Dermis microvascular lymphatic vessel endothelial cell (primary cell): ENCODE measurements at places on chromosomes 5 and 9. TPM values are rescaled to one million over a fixed set of nuclear protein-coding genes. Genes with fewer than 3 reads are reported as not detected.
A peak's percentile ranks its signal among the peaks of the same experiment; 100 is the strongest.

DNA sequence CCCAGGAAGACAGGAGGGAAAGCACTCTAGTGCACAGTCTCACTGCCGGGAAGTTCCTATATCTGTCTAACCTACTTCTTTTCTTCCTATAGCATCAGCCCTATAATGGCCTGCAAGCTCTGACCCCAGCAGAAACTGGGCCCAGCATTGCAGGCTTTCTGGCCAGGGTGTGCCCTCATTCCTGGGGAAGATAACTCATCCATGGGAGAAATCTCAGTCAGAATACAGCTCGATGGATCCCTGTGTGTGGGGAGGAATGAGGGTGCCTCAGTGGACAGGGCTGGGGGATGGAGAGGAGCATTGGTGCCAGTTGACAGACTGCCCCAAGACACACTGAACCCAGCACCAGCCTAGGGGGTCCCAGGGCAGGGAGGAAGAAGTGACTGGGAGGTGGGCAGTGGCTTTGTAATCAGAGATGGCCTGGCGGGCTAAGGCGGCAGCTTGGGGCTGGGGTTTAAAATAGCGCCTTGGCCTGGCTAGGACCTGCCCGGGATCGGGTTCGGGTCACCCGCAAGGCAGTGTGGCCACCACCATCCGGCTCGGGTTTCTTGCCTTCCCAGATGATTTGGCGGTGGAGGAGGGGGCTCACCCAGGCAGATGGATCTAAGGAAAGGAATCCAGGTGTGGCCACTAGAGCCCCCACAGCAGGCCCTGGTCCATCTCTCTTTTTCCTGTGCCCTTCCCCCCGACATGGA, 7.6 kb upstream of the CXXC5 start:
- no peak for DNase-seq

GRCh38 chr9:37668116-37668601, 17.4 kb downstream of the FRMPD1 start:
- DNase-seq = no peak

DNA sequence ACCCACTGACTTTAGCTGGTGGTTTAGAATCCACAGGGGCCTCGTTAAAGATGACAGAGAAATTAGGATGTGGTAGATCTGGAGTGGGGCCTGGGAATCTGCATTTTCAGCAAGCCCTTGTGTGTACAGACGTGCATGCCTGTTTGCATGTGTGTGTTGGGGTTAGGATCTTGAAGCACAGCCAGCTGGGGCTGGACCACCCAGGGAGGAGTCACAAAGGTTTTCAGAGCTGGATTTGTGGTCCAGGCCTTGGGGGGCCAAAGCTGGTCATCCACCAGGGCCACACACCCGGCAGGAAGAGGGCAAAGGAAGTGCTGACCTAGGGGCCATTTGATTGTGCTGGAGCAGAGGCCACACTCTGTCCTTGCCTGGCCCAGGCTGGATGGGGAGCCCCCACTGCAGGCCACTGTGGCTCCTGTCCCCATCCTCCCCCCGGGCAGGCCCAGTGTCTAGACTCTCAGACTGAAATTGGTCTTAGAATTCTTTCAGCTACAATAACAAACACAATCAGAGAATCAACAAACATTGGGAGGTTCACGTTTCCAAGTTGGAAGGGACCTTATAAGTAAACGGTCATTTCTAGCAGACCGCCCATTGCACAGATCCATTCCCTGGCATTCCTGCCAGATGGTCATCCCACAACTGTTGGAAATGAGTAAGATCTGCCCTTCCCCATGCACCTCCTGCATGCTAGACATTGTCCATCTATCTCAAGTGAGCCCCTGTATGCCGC, 10.3 kb downstream of the CDX1 start:
- DNase-seq = no peak

GRCh38 chr5:51651889-51652288, 268.6 kb downstream of the ISL1 start:
- no peak for DNase-seq

- no peak for DNase-seq
Observed at GRCh38 chr5:95668216-95668615, 14.6 kb downstream of the SPATA9 start.

DNA sequence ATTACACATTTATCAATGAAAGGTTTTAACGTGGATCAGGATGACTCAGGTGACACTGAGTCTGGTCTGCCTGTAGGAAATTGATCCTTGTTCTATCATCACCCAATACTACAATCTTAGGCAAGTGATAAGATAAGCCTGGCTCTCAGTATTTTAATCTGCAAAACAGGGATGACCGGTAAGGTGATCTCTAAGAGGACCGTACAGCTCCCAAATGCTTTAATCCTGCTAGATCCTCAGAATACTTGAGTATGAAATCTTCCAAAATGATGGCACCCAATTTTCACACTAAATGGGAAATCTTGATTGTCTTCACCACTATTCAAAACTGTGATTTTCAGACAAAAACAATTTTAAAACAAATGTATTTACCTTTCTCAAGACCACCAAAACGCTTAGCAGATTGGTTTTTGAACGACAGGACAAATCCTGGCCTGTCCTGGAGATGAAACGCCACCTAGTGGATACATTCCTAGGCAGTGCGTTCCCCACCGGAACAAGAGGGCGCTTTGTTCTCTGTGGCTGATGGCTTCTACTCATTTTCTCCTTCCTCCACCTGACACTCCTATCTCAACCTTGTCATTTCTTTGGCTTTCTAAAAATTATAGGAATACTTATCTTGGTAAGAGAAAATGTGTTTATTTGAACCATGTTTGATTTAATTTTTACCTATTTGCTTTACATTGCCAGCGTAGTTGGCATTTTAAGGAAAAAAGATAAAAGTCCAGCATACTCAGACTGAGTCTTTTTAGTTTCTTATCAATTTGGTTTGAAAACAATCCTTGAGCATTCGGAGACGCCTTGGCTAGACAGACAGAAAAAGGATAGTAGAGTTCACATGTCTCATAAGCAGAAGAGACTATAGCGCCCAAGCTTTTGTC, 41.2 kb upstream of the VCAN start:
- DNase-seq = peak; percentile 42

Gene AGXT2
- not detected in 2 replicates for total RNA-seq

DNA sequence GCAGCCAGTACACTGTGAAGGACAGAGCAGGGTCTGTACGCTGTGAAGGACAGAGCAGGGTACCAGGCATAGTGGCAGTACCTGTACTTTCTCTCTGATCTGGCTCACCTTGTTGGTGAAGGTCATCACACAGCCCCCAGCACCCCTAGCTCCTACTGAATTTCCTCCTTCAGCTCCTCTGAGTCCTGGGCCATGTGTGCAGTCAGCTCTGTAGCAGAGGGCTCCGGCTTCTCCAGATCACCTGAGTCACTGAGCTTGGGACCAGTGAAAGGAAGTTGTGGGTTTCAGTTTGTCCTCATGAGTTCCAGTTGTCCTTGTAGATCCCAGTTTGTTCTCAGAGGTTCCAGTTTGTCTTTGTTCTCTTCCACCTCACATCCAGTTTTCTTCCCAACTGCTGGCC, 5.5 kb downstream of the NUDT2 start:
- no peak for DNase-seq

Gene HRCT1
- 2.6 and 3.3 TPM in 2 replicates for total RNA-seq

GRCh38 chr9:129983891-129984290, 59.1 kb downstream of the FNBP1 start:
- DNase-seq = no peak

DNA sequence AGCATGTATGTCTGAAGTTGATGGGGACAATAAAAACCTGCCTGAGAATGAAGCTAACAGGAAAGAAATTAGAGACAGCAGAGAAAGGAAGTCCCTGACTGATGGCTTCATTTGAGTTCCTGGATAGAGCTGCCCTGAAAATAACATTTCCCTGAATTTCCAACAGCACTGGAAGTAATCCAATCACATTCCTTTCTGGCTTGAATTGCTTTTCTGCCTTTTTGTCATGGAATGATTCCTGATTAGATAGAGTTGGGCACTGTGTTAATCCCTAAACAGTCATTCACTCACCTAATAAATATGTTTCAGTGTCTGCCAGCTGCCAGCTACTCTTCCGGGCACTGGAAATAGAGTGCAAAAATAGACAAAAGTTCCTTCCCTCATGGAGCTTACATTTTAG, 30.0 kb upstream of the SH3RF2 start:
- DNase-seq = peak; percentile 17
